ENCODE measurements at places on chromosomes 7 and 10.
A peak's percentile ranks its signal among the peaks of the same experiment; 100 is the strongest.

DNA sequence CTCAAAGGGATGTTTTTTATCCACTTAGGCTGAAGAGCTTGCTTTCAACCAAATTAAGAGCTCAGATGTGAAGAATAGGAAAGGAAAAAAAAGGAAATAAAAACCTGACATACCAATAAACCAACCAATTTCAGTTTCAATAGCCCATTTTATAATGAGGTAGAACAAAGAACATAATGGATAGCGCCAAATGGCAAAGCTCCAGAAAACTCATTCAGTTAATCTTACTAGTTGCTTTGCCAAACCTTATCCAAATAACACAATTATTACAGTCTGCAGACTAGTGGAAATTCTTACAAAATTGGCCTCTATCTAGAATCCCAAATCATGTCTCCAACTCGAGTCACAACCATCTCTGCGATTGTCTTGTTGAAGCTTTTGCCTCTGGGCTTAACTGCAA is 337.0 kb downstream of the CRPPA start:
- peak; percentile 31 for DNase-seq

DNA sequence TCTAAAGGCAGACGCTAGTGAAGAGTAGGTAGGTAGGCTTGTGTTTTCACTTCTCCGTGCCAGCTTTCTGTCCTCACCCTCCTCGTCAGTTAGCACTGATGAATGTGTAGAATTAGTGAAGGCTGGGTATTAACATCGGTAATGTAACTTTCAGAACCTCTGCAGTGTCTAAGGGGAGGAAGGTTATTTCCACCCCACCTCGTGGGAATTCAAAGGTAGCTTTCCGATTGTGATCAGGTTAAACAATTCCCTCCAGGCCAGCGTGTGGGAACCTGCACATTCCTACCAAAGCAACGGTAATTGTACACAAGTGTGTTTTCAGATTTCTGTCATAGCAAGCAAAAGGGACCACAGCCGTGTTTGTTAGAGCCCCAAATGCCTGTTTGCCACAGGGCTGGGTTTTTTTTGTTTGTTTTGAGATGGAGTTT is 405.0 kb upstream of the GALNT17 start:
- DNase-seq: no peak

DNA sequence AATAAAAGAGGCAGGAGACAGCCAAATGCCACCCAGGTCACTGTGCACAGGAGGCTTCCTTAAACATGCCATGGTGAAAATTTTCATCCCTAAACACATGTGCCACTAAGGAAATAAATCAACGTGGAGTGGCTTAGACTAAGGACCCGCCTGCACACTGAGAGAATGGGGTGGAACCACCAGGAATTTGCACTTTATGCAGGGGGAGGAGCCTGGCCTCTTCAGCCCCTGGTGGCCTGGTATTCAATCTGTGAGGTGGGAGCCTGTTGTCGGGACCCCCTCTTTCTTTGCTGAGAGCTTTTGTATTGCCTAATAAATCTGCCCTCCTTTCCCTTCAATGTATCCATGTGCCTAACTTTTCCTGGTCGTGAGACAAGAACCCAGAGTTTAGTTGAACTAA is 204.6 kb upstream of the NRP1 start:
- no peak for DNase-seq

GRCh38 chr10:91541481-91541880 is 91.4 kb downstream of the PPP1R3C start:
- no peak for DNase-seq

- DNase-seq: no peak
These were observed 417.5 kb upstream of the ZMIZ1 start for GRCh38 chr10:78651287-78651686.

DNA sequence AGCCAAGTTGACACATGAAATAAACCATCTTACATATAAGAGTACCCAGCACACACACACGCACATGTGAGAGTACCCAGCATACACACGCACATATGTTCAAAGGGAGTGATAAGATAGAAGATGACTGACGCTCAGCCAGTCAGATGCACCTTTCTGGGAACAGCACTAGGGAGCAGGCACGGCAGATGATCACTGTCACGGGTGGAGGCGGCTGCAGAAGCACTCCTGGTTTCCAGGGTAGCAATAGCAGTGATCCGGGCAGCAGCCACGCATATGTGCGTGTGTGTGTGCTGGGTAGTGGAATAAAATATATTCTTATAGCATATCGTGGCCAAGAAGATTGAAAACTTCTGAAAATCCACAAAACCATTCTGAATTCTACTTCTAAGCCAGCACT is 85.8 kb upstream of the NAMPT start:
- no peak for DNase-seq

DNA sequence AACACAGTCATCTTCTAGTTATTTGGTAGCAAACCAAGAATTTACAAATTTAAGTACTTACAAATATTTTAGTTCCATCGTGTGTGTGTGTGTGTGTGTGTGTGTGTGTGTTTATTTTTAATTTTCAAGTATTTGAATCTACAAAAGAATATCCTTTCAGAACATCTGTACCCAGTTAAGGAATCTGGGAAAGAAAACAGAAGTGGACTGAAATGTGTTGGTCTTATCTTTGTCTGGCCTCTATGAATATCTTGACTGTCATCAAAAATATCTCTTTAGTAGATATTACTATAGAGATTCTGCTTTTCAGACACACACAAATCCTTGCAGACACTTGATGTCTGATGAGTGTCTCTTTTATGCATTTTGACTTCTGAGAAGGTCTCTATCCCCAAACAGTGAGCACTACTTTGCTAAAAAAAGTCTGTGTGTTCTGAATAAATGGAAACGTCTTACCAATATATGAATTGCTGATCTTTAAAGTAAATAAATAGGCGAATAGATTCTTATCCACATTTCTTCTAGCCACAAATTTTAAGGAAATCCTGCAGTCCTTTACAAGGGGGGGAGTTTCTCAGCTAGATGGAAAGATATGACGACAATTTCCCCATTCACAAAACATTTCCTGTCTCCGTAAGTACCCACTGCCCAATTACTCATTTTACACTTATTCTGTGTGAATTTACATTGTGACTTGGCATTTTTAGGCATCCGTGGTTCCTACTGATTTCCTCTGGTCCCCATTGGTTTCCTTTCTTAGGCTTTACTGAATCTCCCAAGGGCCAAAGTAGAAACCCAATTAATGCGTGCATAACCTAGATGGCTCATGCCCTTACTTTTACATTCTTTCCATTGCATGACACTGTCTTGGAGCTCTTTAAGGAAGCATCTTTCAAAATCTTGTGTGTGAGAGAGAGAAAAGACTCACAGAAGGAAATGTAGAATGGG is 36.0 kb downstream of the NRCAM start:
- DNase-seq: no peak

GRCh38 chr7:80370587-80370986 is 141.3 kb downstream of the GNAT3 start:
- peak; percentile 96 for DNase-seq

DNA sequence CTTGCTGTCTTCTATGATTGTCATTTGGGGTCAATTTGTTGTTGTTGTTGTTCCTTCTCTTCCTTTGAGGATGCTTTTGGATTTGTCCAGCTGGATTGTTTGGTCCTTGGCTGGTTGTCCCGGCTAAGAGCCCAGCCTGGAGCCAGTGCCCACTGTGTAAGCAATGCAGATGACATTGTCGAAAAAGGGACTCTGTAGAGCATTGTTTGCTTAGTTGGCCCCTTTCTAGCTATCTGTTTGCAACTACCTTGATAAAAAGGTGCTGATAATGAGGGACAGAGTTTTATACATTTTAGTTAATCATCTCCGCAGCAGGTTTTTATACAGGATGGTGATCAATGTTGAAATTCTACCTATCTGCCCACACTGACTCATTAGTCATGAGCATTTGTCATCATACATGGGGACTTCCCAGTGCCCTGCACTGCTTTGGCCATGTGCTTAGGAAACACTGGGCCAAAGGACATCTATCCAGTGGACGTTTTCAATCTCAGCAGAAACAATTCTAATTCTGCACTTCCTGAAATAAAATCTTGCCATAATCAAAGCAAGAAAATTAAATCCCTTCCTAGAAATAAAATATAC is 311.9 kb downstream of the GRM8 start:
- DNase-seq: no peak

- DNase-seq: no peak
These were observed 19.6 kb downstream of the NPC1L1 start for GRCh38 chr7:44521347-44522095.

DNA sequence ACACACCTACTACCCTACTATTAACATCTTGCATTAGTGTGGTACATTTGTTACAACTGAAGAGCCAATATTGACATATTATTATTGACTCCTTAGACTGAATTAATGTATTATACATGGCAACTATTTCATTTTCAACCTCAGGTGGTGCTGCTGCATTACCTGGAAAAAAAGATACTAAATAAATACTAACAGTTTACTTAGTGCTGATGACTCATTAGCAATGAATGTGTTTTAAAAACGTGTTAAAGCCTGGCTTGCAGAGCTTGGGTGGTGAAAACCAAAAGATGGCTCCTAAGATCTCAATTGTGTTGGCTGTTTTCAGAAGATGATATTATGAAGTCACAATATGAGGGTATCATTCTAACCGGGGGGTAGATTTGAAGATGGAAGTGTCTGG is 34.8 kb downstream of the CFAP43 start:
- DNase-seq: peak; percentile 9

GRCh38 chr10:14604181-14605142 is 170.2 kb downstream of the FAM107B start:
- no peak for DNase-seq

DNA sequence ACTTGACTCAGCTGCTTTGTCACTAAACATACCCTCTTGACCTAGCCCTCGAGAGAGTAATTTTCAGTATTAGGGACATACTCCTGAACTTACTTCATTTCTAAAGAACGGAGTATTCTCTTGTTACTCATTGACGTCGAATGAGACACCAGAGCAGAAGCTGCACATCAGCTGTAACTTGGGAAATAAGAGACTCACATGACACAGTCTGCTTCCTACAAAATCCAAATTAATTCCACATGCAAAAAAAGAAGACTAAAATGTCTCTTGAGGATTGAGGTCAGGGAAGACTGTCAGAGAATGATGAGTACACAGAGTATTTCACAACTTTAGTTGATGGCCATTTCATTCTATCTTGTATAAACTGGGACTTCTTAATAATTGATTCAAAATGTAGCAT is 114.7 kb upstream of the EGFR start:
- no peak for DNase-seq

GRCh38 chr7:86999750-87000149 is 59.7 kb downstream of the ELAPOR2 start:
- no peak for DNase-seq

DNA sequence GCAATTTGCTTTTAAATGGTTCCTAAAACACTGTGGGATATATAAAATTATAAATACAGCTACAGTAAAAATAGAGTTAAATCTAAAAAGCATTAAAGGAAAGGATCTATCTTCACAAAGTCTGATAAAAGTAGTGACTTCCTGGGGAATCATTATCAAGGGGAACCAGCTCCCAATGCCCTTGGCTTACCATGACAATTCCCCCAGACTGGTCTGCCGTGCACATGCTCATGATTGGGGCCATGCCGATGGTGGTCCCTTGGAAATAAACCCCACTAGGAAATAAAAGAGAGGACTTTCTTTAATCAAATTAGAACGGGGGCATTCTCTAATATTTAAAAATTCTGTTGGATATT is 201.8 kb downstream of the FANK1 start:
- no peak for DNase-seq

DNA sequence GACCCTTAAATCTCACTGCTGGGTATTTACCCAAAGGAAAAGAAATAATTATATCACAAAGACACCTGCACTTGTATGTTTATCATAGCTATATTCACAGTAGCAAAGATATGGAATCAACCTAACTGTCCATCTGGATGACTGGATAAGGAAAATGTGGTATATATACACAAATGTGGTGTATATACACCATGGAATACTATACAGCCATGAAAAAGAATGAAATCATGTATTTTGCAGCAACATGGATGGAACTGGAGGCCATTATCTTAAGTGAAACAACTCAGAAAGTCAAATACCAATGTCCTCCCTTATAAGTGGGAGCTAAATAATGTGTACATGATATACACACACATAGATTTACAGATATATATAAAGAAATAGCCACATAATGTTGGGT is 168.2 kb downstream of the SH2D4B start:
- no peak for DNase-seq

DNA sequence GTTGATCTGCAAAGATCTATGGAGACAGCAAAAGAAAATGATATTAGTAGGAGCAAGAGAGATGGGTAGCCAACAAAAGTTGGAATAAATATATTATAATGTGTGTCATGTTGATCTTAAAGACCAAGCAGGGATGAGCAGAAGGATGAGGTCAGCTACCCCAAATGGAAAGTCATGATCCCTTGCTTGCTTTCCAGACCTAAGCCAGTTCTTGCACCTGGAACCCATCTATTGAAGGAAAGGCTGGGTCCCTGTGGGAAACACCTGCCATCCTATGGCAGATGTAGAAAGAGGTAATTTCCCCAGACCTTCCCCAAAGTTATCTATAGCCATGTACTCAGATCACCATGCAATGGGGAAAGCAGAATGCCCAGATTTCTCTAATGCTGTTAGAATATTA is 52.5 kb downstream of the LYZL2 start:
- DNase-seq: no peak

- no peak for DNase-seq
These were observed 21.8 kb downstream of the AUTS2 start for GRCh38 chr7:69620063-69620462.

GRCh38 chr10:36221101-36221500 is 579.0 kb upstream of the FZD8 start:
- DNase-seq: no peak

- no peak for DNase-seq
These were observed 40.8 kb upstream of the SLC35B4 start for GRCh38 chr7:134357486-134357885.

- no peak for DNase-seq
These were observed 9.4 kb upstream of the CLDN3 start for GRCh38 chr7:73779517-73779916.

DNA sequence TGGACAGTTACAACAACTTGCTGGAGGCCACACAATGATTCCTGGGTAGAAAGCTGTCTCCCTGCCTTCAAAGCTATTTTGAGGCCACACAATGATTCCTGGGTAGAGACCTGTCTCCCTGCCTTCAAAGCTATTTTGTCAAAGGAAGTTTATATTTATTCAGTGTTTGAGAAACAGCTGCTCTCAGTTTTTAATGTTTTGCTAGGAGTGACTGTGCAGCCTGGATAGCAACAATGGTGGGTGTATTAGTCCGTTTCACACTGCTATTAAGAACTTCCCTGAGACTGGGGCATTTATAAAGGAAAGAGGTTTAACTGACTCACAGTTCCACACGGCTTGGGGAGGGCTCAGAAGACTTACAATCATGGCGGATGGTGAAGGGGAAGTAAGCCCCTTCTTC is 3.9 kb upstream of the SGPL1 start:
- DNase-seq: no peak

- no peak for DNase-seq
These were observed 72.6 kb downstream of the ST7 start for GRCh38 chr7:117025891-117026290.

GRCh38 chr7:53111031-53111430 is 75.6 kb downstream of the POM121L12 start:
- DNase-seq: no peak

DNA sequence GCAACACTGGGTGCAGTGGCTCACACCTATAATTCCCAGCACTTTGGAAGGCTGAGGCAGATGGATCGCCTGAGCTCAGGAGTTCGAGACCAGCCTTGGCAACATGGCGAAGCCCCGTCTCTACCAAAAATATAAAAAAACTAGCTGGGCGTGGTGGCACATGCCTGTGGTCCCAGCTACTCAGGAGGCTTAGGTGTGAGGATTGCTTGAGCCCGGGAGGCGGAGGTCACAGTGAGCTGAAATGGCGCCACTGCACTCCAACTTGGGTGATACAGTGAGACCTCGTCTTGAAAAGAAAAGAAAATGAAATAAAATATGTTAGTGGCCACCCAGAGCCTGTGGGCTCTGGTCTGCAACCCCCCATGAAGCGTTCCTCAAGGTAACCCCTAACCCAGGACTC is 13.3 kb downstream of the ITPRIP start:
- DNase-seq: no peak
